ENCODE measurements at places on chromosomes 1 and 21. TPM values are rescaled to one million over a fixed set of nuclear protein-coding genes. Genes with fewer than 3 reads are reported as not detected.

The UBE2Q1 gene
- total RNA-seq: 35.7 TPM

The C1orf141 gene
- 0.61 TPM for total RNA-seq

The CACNA1S gene
- total RNA-seq: not detected

The MYCBP gene
- total RNA-seq: 19.1 TPM

The CIART gene
- 2.7 TPM for total RNA-seq

The MYOG gene
- not detected for total RNA-seq

The CD101 gene
- 5.4 TPM for total RNA-seq

The S100A2 gene
- total RNA-seq: 12.0 TPM

The TRIM67 gene
- not detected for total RNA-seq

The TIAM1 gene
- total RNA-seq: 19.9 TPM

The OLFML2B gene
- 7.0 TPM for total RNA-seq

The OR2AK2 gene
- total RNA-seq: not detected

The STRIP1 gene
- total RNA-seq: 33.5 TPM

The TMEM200B gene
- total RNA-seq: 5.6 TPM

The CRYBG2 gene
- 3.7 TPM for total RNA-seq

The GBP7 gene
- 0.34 TPM for total RNA-seq

The IGSF3 gene
- 21.6 TPM for total RNA-seq

The IQGAP3 gene
- total RNA-seq: 1.2 TPM

The FAM72D gene
- 0.30 TPM for total RNA-seq

The ZSWIM5 gene
- 3.5 TPM for total RNA-seq

The NMNAT2 gene
- not detected for total RNA-seq

The COG2 gene
- total RNA-seq: 28.0 TPM

The IRF6 gene
- 11.5 TPM for total RNA-seq

The NFASC gene
- 16.8 TPM for total RNA-seq

The GABRD gene
- 8.2 TPM for total RNA-seq

The OR2L2 gene
- total RNA-seq: not detected

The TPTE gene
- not detected for total RNA-seq

The TSPEAR gene
- 0.14 TPM for total RNA-seq

The TMPRSS2 gene
- total RNA-seq: 131 TPM

The PTPN7 gene
- total RNA-seq: 4.6 TPM

The KLHL12 gene
- total RNA-seq: 12.6 TPM

The ATPAF1 gene
- 38.6 TPM for total RNA-seq

The TRAF3IP3 gene
- total RNA-seq: 7.4 TPM

The KRTAP6-1 gene
- not detected for total RNA-seq

The TNFSF4 gene
- total RNA-seq: 1.0 TPM

The TEX38 gene
- total RNA-seq: not detected

The CFAP107 gene
- total RNA-seq: 1.3 TPM

The AMY2B gene
- total RNA-seq: 65.8 TPM

The FH gene
- total RNA-seq: 42.7 TPM

The CLCA4 gene
- total RNA-seq: not detected

The S100A16 gene
- total RNA-seq: 33.5 TPM

The MIS18A gene
- 7.8 TPM for total RNA-seq

The TRAPPC3 gene
- total RNA-seq: 65.8 TPM

The SHISA4 gene
- 16.7 TPM for total RNA-seq

The CD5L gene
- total RNA-seq: 2.4 TPM

The VANGL1 gene
- total RNA-seq: 7.9 TPM

The SPTA1 gene
- 0.57 TPM for total RNA-seq

The FNDC10 gene
- total RNA-seq: 12.9 TPM

The PKLR gene
- total RNA-seq: 0.17 TPM

The CFHR4 gene
- total RNA-seq: not detected

The OLIG2 gene
- total RNA-seq: not detected

The RGL1 gene
- total RNA-seq: 24.1 TPM

The PEX10 gene
- total RNA-seq: 15.7 TPM

The SPATA46 gene
- not detected for total RNA-seq

The DCST1 gene
- total RNA-seq: not detected

The NBPF3 gene
- 8.7 TPM for total RNA-seq

The TFF3 gene
- 16.5 TPM for total RNA-seq
